ENCODE measurements at places on chromosomes 3 and 15.

DNA sequence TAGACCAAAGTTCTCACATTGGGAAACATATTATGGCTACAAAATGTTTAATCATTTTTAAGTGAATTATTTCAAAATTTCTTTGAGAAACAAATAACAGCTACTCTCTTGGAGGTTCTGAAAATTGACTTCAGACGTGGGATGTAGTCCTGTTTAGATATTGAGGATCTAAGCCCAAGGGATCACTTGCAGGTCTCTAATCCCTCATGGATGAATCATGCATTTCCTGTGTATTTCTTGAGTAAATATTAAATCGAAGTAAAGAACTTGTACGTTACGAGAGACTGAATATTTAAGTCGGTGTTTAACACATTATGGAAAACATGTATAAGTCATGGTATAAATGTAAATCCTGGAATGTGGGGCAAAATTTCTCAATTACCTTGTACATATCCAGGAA lies 119.8 kb downstream of the EPHA3 start:
- no peak for DNase-seq

- DNase-seq: peak; percentile 77
Measured at GRCh38 chr15:83559310-83559966, 94.5 kb upstream of the ADAMTSL3 start.

- DNase-seq: no peak
Measured at GRCh38 chr15:69090197-69090948, 70.1 kb upstream of the GLCE start.

DNA sequence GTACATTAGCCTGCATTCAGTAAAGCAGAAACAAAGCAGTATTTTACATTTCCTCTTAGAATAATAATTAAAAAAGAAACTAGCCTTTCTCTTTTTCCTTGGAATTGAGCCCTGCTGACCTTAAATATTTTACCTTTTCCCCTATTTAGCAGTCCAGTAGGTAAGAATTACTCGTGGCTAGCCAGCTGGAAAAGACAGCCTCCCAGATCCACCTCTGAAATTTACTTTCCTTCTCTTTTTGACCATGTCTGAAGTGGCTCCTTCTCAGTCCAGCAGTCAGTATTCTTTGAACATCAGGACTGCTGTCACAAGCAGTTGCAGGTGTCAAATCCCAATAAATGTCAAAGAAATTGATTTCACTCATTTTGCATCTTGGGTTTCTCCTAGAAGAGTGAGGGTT lies 311.5 kb upstream of the DCBLD2 start:
- DNase-seq: no peak

DNA sequence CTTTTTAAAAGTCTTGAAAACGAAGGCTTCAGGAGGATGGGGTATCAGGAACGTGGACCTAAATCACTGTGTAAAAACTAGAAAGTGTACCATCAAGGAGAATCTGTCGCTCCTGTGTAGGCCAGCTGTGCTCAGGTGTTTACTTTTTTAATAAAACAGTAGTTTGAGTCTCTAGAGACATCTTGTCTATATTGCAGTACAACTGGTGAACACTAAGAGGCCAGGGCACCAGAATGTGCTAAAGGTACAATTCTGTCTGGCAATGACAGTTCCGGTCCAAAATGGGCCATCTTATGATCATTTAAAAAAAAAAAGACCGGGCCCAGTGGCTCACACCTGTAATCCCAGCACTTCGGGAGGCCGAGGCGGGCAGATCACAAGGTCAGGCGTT lies 61.8 kb upstream of the MCF2L2 start:
- DNase-seq: no peak

- DNase-seq: no peak
Measured at GRCh38 chr3:182392182-182392937, 400.9 kb upstream of the ATP11B start.

DNA sequence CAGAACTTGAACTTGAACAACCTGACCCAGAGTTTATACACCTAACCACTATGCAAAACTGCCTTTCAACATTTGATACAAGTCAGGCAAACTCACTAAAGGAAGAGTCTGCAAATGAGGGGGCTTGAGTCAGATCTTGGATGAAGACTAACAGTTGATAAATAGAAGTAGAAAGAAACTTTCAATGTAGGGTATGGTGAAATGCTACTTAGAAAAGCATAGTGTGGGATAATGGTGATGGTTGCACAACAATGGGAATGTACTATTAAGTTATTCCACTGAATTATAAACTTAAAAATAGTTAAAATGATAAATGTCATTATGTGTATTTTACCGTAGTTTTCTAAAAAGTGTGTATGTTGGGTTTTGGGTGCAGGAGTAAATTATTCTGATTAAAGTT lies 19.7 kb upstream of the ZNF280D start:
- DNase-seq: no peak

DNA sequence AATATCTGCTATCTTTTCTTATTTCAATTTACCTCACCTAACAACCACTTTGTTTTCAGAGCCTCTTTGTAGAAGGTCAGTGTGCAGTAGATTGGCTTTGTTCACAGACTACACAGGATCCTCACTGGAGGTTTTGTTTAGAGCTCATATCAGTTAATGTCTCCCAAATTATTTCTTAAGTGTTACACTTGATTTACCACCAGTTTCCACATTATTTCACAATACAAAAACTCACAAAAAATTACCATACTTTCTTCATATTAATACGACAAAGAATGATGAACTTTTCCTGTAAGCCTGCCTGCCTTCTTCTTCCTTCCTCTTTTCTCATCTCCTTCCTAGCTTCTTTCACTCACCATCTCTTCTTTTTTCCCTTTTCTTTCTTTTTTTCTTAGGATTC lies 133.3 kb downstream of the ALCAM start:
- no peak for DNase-seq

DNA sequence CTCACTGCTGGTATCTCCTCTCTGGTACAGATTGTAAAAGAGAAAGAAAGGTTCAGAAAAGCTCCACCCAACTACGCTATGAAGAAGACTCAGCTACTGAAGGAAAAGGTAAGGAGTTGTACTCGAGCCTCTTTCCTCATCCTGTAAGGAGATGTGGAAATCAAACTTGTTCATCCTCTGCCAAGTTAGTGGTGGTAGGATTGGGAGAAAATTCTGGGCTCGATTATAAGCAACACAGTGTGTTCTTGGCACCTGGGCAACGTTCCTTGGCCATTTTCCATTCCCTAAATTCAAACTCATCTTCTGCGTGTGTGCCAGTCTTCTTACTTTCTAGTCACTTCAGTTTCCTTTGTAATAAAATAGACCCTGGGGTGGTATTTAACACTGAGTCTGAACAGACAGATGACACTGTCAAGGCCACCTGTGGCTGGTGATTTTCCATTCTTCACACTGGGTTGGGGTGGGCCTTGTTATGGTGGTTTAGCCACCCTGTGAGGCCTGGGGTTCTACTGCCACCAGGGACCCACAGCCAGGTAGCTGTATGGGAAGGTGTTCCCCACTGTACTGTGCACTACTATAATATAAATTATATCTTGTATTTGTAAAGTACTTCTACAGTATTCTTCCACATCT lies 17.1 kb upstream of the ITPKA start:
- no peak for DNase-seq

- DNase-seq: no peak
Measured at GRCh38 chr3:155771126-155771525, 26.3 kb upstream of the PLCH1 start.

GRCh38 chr15:83845230-83845629 lies 191.3 kb downstream of the ADAMTSL3 start:
- no peak for DNase-seq

- no peak for DNase-seq
Measured at GRCh38 chr3:100080573-100080972, 33.7 kb downstream of the FILIP1L start.

GRCh38 chr3:129021140-129021551 lies 20.0 kb downstream of the EFCC1 start:
- DNase-seq: no peak

- DNase-seq: no peak
Measured at GRCh38 chr3:188574885-188575284, 420.9 kb downstream of the LPP start.

- no peak for DNase-seq
Measured at GRCh38 chr3:74532446-74532845, 82.0 kb downstream of the CNTN3 start.

DNA sequence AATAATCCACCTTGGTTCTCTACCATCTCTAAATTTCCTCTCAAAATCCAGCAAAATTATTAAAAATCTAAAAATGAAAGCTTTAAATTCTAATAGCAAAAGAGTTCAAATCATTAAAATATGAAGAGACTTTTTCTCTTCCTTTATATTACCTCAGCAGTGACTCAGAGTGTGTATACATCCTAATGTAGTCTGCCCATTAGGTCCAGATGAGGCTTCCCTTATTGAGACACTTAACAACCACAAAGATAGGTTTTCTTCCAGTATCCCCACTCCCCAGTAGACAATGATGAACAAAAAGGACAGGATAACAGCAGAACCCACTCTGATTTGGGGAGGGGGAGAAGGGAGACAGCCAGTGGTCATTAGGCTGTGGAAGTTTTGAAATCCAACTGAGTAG lies 61.5 kb upstream of the DCBLD2 start:
- no peak for DNase-seq

DNA sequence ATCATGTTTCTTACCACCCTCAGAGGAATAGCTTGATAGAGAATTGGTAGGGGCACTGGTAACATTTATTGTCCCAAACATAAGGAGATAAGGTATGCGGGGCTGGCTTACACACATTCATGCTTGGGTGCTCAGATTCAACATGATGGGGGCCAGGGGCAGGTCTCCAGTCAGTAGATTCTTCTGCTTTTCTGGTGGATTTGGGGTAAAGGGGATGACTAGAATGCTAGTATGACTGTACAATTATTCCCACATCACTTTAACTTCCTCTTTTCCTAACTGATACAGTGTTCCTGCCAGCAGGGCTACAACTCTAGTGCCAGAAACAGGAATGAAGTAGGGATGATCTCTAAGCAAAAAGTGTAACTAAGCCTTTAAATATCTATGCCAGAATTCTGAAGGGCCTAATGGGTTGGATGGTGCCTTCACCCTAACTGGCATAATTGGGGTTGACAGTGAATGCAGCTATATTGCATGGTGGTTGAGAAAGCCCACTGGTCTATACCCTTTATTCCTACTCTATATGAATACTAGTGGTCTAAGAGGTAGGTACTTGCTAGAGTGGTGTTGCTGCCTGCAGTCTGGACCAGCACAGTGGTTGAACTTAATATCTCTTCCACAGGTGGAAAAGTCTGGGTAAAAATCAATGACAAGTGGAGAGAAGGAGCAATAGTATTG lies 117.4 kb downstream of the IL12A start:
- no peak for DNase-seq

- no peak for DNase-seq
Measured at GRCh38 chr3:126147932-126148683, 32.3 kb downstream of the ALDH1L1 start.

DNA sequence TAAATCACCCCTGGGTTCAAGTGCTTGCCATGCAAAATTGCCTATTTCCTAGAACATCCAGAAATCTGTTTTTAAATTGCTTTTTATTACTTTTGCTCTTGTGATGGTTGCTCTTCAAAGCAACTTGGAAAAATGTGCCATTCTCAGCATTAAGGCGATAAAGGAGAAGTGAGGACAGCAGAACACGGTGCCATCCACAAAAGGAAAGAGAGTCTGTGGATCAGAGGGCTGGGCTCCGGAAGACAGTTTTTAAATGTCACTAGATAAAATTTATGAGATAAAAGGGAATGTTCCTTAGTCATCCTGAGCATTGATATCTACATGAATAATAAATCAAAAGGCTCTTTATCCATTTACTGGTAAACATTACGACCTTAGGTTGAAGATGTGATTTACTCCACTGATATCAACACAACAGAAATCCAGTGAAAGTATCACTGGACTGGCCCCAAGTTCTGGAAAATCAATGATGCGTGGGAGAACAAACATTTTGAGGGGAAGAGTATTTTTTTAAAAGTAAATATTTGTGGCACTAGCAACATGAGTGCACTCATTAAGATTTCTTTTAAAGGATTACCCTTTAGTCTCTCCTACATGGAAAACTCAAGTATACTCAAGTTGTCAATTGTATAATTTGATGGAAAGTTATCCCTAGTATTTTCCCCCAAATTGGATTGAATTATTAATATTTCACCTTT lies 554.7 kb downstream of the FHIT start:
- no peak for DNase-seq

DNA sequence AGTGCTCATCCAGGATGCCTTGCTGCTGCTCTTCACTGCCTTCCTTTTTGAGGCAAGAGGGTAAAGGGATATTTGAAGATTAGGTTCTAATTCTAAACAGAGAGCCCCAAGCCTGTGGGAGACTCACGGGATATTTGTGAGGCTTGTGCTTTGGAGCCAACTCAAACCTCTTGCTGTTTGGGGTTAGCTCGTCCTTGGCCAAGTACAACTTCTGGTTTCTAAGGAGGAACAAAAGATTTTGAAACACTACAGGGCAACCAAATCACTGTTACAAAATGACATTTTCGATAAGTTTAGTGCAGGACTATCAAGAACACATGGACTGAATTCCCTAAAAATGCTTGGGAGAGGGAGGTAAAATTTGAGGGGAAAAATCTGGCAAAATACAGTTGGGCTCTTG lies 190.2 kb downstream of the RORA start:
- DNase-seq: no peak

DNA sequence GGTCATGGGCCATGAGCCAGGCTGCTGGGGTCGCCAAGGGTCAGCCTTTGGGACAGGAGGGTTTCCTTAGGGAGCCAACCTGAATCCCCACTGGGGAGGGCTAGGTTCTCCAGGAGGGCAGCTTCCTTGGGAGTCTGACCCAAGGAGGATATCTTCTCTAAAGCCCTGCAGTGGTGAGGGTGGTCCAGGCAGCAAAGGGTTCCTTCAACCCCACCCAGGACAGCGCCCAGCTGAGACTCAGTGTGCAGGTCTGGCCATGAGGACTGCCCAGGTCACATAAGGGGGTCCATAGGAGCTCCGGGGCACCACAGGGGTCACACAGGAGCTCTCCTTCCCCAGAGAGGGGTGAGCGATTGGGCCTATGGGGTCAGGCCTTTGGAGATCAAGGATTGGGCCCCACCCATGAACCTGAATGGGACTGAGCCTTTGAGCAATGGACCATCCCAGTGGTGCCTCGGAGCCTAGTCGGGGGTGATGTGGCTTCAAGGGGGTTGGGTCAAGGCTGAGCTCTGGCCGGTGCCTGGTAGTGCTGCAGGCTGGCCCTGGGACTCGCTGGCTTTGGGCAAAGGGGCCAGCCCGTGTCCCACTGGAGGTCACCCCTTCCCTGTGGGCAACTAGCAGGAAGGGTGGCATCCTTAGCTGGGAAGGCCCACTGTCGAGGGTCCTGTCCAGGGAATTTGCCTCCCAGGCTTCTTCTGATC lies 216.5 kb downstream of the SNRPN start:
- peak; percentile 0 for DNase-seq

Data from SJCRH30 (cell line).